Parietal lobe (tissue), 2 donors: ENCODE measurements at places on chromosomes 7 and 10. TPM values are rescaled to one million over a fixed set of nuclear protein-coding genes. Genes with fewer than 3 reads are reported as not detected.

Gene TRIM50
- total RNA-seq, result not detected

Gene PLEKHS1
- not detected for total RNA-seq

Gene LMBR1
- total RNA-seq, result 156 TPM

Gene PON1
- total RNA-seq, result not detected

Gene MMP21
- 0.31 TPM for total RNA-seq

Gene SRPK2
- 293 TPM for total RNA-seq

Gene LRMDA
- 0.94 TPM for total RNA-seq

Gene LIPF
- not detected for total RNA-seq

Gene FAM180A
- not detected for total RNA-seq

Gene TLX1
- not detected for total RNA-seq

Gene PAX4
- not detected for total RNA-seq

Gene CYP3A4
- total RNA-seq, result not detected

Gene FANK1
- 2.2 TPM for total RNA-seq

Gene GPRIN2
- total RNA-seq, result 36.6 TPM

Gene RNLS
- total RNA-seq, result 8.1 TPM

Gene ABCB4
- 4.1 TPM for total RNA-seq

Gene LRRC17
- 11.3 TPM for total RNA-seq

Gene GPR26
- total RNA-seq, result 2.8 TPM

Gene TEX36
- not detected for total RNA-seq

Gene FEZF1
- total RNA-seq, result not detected

Gene ZNF736
- 81.1 TPM for total RNA-seq

Gene OGDHL
- 7.5 TPM for total RNA-seq

Gene TMEM176B
- not detected for total RNA-seq

Gene TMEM140
- not detected for total RNA-seq

Gene CPA5
- total RNA-seq, result not detected

Gene TFEC
- total RNA-seq, result 0.63 TPM

Gene SLC35G1
- total RNA-seq, result 11.6 TPM

Gene TMEM270
- not detected for total RNA-seq

Gene LSM5
- 32.6 TPM for total RNA-seq

Gene CYP2C19
- total RNA-seq, result not detected

Gene MKLN1
- 96.1 TPM for total RNA-seq

Gene CRTAC1
- 5.0 TPM for total RNA-seq

Gene NRP1
- 90.1 TPM for total RNA-seq

Gene LIPJ
- 3.8 TPM for total RNA-seq

Gene MYO1G
- total RNA-seq, result 0.63 TPM

Gene BTBD16
- not detected for total RNA-seq

Gene AEBP1
- total RNA-seq, result 10.3 TPM

Gene RSPH10B
- total RNA-seq, result 1.3 TPM

Gene SERPINE1
- total RNA-seq, result not detected

Gene KEL
- total RNA-seq, result 3.8 TPM

Gene ASB10
- not detected for total RNA-seq

Gene GIMAP4
- total RNA-seq, result 3.4 TPM

Gene GLI3
- 16.3 TPM for total RNA-seq

Gene PTPRZ1
- 523 TPM for total RNA-seq

Gene SEC31B
- 18.2 TPM for total RNA-seq
